ENCODE measurements at places on chromosomes 3 and 15.

- DNase-seq: no peak
These were observed 32.0 kb downstream of the FOXL2 start for GRCh38 chr3:138914870-138915502.

DNA sequence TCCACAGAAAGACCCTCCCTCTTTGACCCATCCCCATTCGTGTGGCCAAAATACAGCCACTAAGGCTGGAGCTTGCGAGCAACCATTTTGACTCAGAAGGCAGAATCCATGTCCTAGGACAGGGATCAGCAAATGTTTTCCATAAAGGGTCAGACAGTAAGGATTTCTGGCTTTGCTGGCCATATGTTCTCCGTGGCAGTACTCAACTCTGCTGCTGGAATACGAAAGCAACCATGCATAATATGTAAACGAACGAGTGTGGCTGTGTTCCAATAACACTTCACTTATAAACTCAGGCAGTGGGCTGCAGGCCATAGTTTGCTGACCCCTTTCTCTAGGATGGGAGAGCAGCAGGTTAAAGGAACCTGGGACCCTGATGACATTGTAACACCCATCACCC, 77.6 kb upstream of the WNT5A start:
- DNase-seq: no peak

- DNase-seq: no peak
These were observed 774.3 kb upstream of the NR2F2 start for GRCh38 chr15:95556225-95556624.

DNA sequence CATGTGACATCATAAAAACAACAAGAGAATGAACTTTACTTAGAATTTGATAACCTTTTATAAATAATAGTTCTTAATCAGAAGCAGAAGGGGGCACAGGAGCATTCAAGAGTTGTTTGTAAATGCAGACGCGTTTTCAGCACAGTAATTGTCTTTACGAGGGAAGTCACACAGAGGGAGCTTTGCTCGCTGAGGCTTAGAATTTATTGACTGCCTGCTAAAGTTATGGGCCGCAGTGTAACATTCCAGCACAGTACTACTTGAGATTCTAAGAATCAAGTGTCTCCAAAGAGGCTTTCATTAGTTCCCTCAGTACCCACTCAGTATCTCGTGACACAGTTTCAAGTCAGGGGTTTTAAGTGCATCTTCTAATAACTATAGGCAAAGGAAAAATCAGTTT, 288.7 kb downstream of the NR2F2 start:
- no peak for DNase-seq

DNA sequence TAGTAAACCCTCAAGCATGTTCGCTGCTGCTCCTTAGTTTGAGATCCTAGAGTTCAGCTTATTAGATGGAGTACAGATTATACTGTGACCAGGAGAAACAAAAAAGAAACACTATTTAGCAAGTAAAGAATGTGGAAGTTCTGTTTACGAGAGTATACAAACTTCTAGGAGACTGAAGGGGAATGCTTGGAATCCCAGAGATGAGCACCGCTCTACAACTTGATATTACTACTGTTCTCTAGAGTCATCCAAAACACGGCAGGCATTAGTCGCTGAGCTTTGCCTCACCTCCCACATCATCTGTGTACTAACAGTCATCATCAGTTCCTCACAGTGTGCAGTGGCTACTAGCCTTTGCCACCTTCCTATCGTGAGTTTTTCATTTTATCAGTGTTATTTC, 121.4 kb upstream of the CHRM5 start:
- peak; percentile 8 for DNase-seq

- no peak for DNase-seq
These were observed 85.6 kb downstream of the UBE2E2 start for GRCh38 chr3:23288715-23289114.

DNA sequence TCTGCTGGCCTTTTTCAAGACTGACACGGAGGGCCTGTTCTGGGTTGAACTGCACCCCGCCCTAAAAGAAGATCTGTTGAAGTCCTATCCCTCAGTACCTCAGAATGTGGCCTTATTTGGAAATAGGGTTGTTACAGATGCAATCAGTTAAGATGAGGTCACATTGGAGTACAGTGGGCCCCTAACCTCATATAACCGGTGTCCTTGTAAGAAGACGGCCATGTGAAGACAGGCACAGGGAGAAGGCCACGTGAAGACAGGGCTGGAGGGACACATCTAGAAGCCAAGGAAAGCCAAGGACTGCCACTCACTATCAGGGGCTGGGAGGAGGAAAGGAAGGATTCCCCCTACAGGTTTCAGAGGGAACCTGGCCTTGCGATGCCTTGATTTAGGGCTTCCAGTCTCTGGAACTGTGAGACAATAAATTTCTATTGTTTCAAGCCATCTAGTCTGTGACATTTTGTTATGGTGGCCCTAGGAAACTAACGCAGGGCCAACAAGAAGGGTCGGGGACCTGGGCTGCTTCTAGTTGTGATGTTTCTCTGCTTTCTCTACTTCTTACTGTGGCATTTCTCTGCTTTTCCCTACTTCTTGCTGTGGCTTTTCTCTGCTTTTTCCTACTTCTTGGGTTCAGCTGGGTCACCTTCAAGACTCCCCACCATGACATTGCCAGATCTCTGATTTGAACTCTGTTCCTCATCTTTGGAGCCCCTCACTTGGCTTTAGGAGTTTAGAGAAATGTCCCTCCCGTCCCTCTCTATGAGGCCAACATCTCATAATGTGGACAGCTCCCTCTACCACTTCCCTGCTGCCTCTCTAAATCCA, 4.8 kb upstream of the CCDC174 start:
- no peak for DNase-seq

- DNase-seq: no peak
These were observed 75.5 kb downstream of the DLG1 start for GRCh38 chr3:197222937-197223370.

DNA sequence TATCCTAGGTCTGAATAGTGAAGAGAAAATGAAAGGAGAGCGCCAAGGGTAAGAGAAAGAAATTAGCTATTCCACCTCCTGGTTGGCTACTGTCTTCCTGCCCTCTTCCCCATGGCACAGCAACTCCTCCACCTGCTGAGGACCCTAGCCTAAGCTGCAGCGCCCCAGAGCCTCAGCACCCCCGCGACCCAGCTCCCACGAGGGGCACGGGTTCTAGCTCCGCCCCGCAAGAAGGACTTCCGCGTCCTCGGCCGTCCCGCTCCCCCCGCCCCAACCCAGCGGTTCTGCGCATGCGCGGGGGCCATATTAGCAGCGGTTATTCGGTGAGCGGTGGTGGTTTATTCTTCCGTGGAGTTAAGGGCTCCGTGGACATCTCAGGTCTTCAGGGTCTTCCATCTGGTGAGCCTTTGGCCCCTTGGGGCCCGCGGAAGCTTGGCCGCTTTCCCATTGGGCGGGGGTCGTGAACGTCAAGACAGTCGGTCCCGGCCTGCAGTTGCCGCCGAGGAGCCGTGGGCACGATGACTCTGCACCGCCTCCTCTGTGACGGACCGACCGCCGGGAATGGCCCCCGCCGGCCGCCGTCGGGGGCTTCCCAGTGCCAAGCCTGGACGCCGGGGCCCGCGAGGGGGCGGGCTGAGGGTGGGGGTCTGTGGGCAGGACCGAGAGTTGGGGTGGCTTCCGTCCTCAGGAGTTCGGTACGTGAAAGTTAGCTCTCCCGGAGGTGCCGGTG, at the start of gene PSMA4:
Gene PSMA4 (plus strand): TSS at position 304 of the 730 bp plus-strand sequence. CDS start 1,484 bp downstream, outside the sequence.
- peak; percentile 90 for DNase-seq

DNA sequence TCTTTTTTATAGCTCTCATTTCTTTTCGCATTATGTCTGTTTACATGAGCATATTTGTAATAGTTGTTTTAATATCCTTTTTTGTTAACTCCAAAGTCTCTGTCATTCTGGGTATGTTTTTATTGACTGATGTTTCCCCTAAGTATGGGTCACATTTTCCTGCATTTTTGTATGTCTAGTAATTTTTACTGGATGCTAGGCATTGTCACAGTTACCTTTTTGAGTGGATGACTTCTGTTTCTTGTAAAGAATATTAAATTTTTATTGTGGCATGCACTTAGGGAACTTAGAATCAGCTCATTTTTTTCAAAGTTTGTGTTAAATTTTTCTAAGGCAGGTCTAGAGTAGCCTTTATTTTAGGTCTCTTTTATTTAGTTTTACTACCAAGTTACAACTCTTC, 40.7 kb downstream of the ANAPC13 start:
- DNase-seq: no peak

DNA sequence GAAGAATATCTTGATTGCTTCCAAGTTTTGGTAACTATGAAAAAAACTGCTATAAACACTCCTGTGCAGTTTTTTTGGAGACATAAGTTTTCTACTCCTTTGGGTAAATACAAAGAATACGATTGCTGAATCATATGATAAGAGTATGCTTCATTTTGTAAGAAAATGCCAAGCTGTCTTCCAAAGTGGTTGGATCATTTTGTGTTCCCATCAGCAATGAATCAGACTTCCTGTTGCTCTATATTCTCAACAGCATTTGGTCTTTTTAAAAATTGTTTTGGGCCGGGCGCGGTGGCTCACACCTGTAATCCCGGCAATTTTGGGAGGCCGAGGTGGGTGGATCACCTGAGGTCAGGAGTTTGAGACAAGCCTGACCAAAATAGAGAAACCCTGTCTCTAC, 14.5 kb downstream of the BTD start:
- DNase-seq: peak; percentile 76

- DNase-seq: no peak
These were observed 765.1 kb downstream of the ROBO1 start for GRCh38 chr3:79002465-79003372.

DNA sequence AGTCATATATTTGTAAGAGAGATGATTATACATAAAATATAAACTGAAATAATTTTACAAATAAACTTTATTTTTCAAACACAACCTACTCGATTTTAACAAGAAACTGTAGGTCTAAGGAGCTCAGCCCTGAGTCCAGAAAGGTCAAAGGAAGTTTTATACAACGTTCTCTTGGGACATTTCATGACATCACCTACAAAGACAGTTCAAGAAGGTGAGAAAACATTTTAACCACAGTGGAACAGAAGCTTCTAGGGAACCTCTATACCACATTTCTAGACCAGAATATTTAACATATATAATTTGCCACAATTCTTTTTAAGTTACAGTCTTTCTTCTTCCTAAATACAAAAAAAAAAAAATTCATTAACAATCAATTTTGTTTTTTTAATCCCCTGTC, 40.1 kb downstream of the CBLB start:
- no peak for DNase-seq

DNA sequence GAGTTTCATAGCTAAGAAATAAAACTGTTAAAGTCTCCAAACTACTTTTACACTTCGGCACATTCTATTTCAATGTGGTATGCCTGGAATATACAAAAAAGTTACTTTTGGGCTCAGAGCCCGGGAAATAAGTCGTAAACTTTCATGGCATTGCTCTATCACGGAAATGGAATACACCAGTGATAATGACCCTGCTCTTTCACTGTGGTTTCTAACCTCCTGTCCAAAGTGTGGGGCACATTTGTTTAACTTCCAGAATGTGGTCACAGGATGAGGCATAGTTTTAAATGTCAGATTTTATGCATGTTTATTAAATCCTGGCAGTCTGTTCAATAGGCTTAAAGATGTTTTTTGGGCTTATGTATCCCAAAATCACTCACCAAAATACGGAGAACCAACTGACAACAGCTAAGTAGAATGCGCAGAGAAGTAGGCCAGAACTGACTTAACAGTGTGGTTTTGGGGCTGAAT, 5.1 kb downstream of the CXCR6 start:
- peak; percentile 80 for DNase-seq

DNA sequence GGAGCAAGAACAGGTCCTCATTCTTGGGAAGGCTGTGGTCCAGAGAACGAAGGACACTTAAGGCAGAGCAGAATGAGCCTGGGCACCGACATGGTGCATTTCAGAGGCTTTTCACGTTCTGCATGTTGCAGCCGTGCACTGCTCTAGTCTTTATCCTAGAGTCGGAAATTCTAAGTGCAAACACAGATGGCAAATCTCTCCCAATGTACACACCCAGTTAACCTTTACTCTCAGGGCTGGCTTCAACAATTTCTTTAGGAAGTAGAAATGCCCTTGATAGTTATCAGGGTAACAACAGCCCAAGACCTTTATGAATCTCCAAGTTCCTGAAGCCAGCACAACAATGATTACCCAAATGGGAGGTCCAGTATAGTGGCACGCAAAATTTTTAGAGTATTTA, 39.1 kb upstream of the LRTM1 start:
- DNase-seq: no peak

GRCh38 chr3:196336319-196337145, 1.7 kb downstream of the TM4SF19 start:
- peak; percentile 30 for DNase-seq

- DNase-seq: no peak
These were observed 68.8 kb upstream of the ABHD2 start for GRCh38 chr15:89019436-89019835.

DNA sequence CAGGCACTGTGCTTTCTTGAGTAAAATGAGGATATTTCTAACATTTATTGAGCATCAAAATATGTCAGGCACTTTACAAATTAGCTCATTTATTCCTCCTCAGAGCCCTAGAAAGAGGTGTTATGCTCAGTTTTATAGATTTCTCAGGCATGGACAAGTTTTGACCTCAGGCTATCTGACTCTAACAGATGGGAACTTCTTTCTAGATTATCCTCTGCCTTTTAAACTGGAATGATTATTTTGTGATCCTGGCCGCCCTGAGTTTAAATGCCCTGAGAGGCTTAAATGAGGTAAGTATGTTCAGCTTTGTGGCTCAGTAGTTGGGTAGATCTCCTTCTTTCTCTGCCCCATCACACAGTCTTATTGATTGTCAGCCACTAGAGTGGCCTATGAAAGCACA, 32.3 kb upstream of the ATP1B3 start:
- DNase-seq: no peak

- no peak for DNase-seq
These were observed 24.3 kb downstream of the SIAH2 start for GRCh38 chr3:150738688-150739087.

DNA sequence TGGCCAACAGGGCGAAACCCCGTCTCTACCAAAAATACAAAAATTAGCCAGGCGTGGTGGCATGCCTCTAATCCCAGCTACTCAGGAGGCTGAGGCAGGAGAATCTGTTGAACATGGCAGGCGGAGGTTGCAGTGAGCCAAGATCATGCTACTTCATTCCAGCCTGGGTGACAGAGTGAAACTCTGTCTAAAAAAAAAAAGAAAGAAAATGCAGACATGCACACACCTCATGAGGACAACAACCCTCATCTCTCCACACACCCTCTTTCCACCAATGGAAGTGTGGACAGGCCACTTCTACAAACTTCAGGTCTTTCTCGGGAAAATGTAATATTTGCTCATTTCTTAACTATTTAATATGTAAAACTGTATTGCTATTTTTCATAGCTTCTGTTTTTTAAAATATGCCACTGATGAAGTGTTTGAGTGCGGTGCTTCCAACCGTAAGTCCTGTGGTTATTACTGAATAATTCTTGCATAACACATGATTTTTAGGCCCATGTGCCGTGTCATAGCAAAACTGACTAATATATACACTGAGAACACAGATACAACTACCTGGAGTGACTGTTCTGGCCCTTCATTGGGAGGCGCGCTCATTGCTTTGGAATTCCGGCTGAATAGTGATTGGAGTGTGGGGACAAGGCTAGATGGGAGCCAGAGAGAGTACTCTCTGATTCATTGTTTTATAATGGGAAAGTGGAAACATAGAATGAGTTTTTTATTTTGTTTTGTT, 23.1 kb downstream of the LRRC31 start:
- peak; percentile 91 for DNase-seq

- DNase-seq: no peak
These were observed 17.2 kb upstream of the CCNB2 start for GRCh38 chr15:59087731-59088130.

Measured in GM23248 (cell line).